Testis (tissue), 5 donors: ENCODE measurements at places on chromosomes 12 and 14. TPM values are rescaled to one million over a fixed set of nuclear protein-coding genes. Genes with fewer than 3 reads are reported as not detected.

GRCh38 chr12:6840761-6841515, at the start of gene GNB3:
GNB3 (plus strand) TSS chr12:6840925; CDS start chr12:6841288, 363 bp downstream.
- no peak within 1 kb of the TSS for H3K4me3 ChIP-seq
- no peak within 1 kb of the TSS for H3K27ac ChIP-seq
- no peak for DNase-seq
- H3K4me1 ChIP-seq: no peaks in the 10 kb centered on the region
- no peaks in the 10 kb centered on the region for H3K36me3 ChIP-seq

DNA sequence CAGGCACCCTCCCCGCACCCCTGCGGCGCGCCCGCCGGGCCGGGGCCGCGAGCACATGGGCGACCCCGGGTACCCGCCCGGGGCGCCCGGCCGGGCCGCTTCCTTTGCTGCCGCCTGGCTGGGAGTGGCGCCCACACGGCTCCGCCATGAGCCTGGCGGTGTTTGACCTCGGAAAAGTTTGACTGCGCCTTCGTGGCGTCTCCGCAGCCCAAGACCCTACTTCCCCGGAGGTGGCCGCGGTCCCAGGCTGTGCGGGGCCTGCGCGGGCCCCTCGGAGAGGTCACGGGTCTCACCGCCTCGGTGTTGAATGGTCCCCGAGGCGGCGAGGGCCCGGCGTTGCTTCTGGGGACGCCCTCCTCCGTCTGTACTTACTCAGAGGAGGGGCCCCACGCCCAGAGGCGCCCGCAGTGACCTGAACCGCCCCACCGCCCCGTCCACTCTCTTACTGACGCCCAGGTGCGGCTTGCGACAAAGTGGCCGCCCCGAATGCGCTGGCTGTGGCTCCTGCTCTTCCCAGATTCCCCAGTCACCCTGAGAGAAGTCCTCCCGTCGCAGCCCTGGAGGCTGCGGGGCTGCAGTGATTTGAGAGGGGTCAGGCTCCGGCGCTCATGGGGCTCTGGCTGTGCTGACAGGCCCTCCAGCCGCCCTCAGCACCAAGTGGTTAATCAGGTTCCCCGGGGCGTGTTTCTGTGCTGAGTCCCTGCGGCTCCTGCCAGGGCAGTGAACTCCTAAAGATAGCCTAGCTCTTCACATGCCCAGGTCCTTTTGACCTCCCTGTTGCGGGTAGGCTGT, 5.8 kb downstream of the KMT5A start:
- DNase-seq: peak; percentile 57
- peak overlapping the region; percentile 86 for H3K27ac ChIP-seq
- peaks cover 28% of the 10 kb centered on the region for H3K4me1 ChIP-seq
- no peaks in the 10 kb centered on the region for H3K36me3 ChIP-seq
- peak overlapping the region; percentile 74 for H3K4me3 ChIP-seq

DNA sequence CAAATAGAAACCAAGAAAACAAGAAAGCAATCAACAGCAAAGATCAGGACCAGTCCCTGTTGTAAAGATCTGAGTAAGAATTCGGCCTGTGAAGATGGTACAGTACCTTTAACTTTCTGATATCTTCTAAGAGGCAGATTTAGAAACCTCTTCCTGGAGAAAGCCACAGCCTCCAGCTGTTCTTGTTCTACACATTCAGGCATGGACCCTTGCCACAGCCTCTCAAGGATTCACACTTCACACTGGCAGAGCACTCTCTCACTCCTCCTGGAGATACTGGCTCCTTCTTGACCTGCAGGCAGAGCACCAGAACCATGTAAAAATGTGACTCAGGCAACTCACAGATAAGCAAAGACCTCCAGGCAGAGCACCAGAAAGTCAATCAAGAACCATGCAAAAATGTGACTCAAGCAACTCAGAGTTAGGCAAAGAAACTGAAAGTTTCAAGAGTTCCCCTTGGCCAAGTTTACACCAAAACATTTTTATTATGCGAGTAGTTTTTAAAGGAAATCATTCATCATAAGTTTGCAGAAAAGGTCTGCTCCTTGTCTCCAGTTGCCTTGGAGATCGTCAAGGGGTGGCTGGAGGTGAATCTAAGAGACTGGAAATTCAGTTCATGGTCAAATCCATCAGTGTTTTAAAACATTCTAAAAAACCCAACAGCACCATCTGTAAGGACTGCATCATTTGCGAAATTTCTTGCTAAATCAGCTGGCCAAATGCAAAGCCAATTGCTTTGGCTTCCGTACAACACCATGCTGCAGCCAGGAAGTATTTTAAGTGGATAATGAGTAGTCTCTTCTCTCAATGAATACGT, 119.3 kb upstream of the MDM1 start:
- peaks cover 2% of the 10 kb centered on the region for H3K4me1 ChIP-seq
- DNase-seq: peak; percentile 43
- no peaks in the 10 kb centered on the region for H3K36me3 ChIP-seq
- H3K27me3 ChIP-seq: no peaks in the 10 kb centered on the region
- H3K27ac ChIP-seq: no peak overlapping the region

DNA sequence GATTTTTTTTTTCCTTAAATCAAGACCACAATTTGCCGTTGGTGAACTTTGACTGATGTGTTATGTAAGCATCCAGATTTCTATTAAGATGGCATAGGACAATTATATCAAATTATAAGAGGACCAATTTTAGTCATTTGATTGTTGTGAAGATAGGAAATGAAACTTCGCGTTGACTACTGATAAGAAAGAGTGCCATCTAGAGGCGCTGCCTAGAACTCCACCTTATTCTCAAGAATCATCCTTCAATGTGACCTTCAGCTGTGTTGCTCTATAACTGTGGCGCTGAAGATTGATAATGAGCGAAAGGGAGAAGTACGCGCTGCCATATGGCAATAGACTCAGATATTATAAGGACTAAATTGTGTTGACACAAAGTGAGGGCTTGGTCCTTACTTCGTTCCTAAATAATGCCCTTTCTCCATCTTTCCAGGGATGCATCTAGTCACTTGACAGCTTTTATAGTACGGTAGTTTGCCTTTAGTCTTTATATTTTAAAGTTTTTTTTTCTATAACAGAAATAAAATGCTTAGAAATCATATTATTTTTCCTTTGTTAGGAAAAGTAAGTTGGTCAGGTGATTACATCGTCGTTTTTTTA, 350.8 kb upstream of the STXBP6 start:
- no peak overlapping the region for H3K27ac ChIP-seq
- DNase-seq: peak; percentile 89
- H3K4me3 ChIP-seq: no peak overlapping the region

DNA sequence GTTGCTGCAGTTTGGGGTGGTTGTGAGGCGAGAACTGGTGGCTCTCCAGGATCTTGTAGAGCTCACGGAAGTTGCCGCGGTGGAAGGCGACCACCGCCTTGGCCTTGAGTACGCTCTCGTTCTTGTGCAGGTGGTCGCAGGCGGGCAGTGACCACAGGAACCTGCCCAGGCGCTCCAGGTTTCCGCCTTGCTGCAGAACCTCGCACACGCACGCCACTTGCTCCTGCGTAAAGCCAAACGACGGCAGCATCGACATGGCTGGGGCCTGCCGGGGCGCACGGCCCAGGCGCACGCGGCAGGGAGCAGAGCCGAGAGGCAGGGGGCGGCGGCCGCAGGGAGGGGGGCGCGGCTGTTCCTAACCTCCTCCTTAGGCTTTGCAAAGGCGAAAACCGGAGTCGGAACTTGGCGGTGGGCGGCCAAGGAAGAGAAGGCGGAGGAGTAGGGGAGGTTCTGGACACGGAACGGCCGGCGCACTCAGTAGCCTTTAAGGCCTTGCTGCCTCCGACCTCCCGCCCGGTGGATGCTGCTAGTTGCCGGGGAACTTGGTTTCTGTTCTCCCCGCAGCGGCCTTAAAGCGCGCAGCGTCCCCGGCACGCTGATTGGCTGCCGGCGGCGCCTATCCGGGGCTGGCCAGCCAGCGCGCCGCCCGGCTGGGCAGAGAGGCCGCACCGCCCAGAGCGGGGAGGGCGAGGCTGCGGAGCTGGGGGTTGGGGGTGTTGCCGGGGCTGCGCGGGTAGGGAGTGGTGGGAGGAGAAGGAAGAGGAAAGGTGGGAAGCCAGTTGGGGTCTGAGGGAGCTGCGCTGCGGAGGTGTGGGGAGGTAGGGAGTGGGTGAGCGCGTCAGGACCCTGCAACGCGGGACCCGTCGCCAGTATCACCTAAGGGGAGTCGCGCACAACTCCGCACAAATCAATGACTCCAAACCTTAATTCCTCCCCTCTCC, at the start of gene SIX1:
Gene SIX1, minus strand, starts transcription at position 544 of the 941 bp plus-strand sequence. Its CDS starts 288 bp downstream, at position 256.
- peak; percentile 76 for DNase-seq
- no peaks in the 10 kb centered on the region for H3K27me3 ChIP-seq
- H3K4me3 ChIP-seq: peak within 1 kb of the TSS; percentile 36
- H3K36me3 ChIP-seq: no peaks in the 10 kb centered on the region

Gene KSR2
- 2.4 TPM for total RNA-seq

Gene POTEG
- 47.9 TPM for total RNA-seq

DNA sequence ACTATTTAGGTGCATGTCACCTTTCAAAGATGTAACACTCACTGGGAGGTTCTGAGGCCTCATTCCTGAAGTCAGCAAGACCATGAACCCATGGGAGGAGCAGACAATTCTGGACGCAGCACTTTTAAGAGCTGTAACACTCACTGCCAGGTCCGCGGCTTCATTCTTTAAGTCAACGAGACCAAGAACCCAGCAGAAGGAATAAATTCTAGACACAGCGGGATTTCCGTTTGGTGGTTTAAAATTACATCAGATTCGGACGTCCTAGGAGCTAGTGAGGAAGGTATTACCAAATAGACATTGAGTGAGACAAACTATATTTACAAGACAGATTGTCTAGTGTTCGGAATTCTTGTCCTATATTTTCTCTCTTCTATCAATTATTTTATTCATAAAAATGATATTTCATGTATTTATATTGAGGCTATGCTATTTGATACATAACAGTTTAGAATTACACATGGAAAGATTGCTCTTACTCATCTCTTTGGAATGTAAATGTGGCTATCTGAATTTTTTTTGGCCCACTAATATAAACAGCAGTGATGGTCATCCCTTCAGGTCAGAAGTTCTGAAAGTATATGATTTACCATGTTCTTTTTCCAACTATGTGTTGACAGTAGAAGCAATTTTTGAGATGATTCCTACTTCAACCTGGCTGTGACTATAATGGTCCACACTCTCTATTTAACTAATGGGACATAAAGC, 1973.0 kb upstream of the FLRT2 start:
- no peaks in the 10 kb centered on the region for H3K4me1 ChIP-seq
- no peak overlapping the region for H3K4me3 ChIP-seq
- no peak for DNase-seq
- H3K36me3 ChIP-seq: no peaks in the 10 kb centered on the region
- no peaks in the 10 kb centered on the region for H3K27me3 ChIP-seq

Gene RNASE3
- 0.50 TPM for total RNA-seq

Gene BCL2L14
- total RNA-seq: 51.4 TPM

Gene CACNA2D4
- 15.8 TPM for total RNA-seq

- H3K27me3 ChIP-seq: no peaks in the 10 kb centered on the region
- no peaks in the 10 kb centered on the region for H3K36me3 ChIP-seq
- no peak overlapping the region for H3K27ac ChIP-seq
- no peak overlapping the region for H3K4me3 ChIP-seq
- DNase-seq: no peak
Observed at GRCh38 chr14:89121968-89122620, 294.9 kb downstream of the FOXN3 start.
